Hepatocyte (in vitro differentiated cells): ENCODE measurements at places on chromosomes 7 and 10.

DNA sequence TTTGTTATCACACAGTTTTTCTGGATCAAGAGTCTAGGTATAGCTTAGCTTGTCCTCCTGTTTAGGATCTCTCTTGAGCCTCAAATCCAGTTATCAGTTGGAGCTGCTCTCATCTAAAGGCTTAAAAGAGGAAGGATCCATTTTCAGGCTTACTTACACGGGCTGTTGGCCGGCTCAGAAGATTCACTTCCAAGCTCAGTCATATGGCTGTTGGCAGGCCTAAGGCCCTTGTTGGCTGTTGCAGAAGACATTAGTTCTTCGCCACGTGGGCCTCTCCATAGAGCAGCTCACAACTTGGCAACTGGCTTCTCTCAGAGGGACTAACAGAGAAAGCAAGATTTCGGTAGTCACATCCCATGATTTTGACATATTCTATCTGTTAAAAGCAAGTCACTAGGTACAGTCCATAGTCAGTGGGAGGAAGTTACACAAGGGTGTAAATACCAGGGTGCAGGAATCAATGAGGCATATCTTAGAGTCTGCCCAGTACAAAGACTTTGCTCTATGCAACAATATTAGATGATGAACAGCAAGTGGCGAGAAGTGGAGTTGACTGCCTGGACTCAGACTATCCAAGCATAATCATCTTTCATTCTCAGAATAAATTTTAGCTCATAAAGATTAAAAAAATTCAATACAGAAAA, 280.1 kb upstream of the MBL2 start:
- no peak for DNase-seq

DNA sequence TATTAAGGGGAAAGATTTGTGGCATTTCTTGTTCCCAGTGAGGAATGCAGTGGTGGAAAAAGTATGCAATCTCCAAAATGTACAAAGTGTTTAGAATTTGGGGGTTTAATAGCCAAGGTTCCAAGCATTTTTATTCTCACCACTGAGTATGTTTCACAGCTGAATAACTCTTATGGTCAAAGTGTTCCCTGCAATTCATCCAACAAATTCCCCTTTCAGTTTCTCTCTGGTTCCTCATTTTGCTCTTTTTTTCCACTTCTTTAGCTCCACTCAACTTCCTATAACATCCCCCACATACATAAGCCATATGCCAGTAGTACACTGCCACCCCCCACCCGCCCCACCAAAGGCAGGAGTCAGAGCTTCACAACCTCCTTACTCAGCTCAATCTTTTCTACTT, 4.6 kb downstream of the HECW1 start:
- DNase-seq: no peak

DNA sequence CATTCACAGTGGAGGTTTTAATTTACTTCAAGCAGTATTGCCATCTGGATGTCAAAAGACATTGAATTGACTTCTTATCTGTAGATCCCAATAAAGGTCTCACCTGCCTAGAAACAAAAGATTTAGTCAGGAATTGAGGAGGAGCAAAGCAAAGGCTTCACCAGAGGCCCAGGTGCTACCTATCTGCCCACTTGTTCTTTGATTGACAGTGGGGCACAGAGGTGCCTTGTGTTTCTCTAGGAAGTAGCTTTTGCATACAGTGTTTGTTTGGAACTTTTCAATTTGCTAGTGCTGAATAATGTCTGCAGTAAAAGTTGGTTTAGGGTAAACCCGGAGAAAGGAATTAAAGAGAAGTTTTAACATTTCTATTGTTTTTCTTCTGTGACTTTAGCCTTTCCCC, 40.4 kb downstream of the AUTS2 start:
- no peak for DNase-seq

GRCh38 chr10:100419911-100420449, 42.8 kb upstream of the WNT8B start:
- no peak for DNase-seq

DNA sequence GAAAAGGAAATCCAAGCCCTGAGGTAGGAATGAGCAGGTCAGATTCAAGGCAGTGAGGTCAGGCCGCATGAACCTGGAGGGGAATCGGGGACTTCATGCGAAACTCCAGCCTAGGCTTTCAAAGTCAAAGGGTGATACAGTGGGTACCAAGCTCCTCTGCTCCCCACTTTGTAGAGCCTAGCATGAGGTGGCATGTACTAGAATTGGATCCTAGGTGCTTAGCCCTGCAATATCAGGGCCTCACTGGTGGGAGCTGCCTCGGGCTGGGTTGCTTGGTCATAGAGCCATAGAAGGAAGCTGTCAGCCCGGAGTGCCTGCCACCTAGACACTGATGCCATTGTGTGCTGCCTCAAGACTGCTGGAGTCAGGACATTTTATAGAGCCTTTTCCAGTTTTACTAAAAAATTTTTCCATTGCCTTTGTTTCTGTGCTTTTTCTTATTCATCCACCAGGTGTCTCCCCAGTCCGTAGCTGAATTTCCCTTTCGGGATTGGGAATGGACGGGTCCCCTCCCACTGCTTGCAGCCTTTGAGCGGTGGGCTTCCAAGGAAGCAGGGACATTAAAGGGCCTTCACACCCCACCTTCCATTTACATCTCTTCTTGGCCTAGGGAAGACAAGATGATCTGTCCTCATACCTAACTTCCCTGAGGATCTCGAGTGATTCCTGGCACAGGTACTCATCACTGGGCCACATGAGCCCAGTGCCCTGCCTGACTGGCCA, 5.5 kb upstream of the LZTS2 start:
- peak; percentile 66 for DNase-seq

DNA sequence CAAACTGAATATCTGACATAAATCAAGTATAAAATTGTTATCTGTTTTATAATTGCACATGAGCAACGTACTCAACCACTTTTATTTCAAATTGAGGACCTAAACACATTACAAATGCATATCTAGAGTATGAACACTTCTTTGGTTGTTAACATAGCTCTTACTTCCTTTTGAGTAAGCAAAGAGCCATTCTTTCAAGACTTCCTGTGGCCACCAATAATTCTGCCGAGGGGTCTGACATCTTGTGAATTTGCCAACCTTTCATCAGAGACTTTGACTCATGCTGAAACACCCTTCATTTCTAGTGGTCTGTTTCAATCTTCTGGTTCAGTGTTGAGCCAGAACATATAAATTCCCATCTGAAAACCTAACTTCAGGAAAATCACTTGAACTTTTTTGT, 59.4 kb downstream of the CDK14 start:
- no peak for DNase-seq

- DNase-seq: no peak
Measured at GRCh38 chr7:128928159-128928813, 9.4 kb upstream of the IRF5 start.

GRCh38 chr7:70659263-70659662, 472.7 kb upstream of the GALNT17 start:
- no peak for DNase-seq

DNA sequence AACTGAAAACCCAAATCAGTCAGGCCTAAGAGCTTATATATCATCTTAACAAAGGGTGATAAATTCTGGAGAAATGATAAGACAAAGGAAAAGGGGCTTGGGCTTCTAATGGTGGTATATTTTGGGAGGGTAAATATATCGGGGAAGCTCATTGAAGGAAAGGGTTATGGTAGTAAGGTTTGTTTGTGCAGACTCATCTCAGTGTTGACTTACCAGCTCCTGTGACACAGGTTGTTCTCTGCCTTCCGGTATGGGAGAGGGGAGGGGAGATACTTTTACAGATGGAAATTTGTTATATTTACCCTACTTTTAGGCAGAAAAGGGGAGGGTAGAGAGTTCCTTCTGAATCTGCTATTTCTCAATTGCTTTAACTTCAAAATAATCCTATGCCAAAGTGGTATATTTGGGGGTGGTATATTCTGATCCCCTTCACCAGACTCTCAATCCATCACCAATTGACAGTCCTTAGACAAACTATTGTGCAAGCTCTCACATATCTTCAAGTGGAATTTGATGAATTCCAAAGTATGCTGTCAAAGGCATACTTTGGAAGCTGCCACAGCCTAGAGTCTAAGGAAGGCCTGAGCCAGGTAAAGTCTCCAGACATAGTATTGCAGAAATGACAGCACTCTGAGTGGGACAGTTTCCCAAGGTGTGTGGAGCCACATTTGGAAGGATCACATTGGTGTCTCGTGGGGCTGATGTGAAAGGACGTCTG, 13.3 kb upstream of the PAPSS2 start:
- DNase-seq: no peak

GRCh38 chr10:75538144-75538543, 106.7 kb downstream of the LRMDA start:
- DNase-seq: no peak

GRCh38 chr7:6011541-6011940, 2.5 kb downstream of the AIMP2 start:
- no peak for DNase-seq

GRCh38 chr10:8392216-8392615, 337.7 kb downstream of the GATA3 start:
- no peak for DNase-seq

DNA sequence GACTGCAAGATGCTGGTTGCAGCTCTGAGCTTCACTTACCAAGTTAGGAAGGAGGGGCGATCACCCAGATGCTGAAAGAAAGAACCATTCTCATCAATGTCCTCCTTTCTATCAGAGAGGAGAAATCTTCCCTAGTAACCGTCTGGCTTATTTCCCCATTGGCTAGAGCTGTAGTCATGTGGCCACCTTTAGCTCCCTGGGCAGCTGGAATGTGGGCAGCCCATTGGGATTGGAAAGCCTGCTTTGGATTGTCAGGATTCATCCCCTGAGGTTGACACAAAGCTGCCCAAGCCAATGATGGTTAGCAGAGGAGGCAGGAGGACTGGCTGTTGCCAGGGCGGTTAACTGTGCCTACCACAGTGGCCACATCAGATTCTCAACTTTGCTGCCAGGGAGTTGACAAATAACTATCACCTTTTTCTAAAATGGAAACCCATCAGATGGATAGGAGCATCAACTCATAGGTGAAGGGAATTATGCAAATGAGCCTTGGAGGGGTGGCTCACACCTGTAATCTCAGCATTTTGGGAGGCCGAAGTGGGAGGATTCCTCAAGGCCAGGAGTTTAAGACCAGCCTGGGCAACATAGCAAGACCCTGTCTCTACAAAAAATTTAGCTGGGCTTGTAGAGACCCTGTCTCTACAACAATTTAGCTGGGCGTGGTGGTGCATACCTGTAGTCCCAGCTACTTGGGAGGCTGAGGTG, 206.4 kb upstream of the GALNT17 start:
- no peak for DNase-seq

DNA sequence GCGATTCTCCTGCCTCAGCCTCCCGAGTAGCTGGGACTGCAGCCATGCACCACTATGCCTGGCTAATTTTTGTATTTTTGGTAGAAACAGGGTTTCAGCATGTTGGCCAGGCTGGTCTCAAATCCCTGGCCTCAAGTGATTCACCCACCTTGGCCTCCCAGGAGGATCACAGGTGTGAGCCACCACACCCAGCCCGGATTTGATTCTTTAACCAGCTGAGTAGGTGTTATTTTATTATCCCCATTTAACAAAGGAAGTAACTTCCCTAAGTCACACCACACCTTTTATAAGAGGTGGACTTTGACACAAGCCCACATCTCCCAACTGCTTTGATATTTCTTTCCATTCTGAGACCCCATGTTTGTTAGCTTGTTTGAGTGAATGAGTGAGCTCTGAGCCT, 25.0 kb downstream of the SLC25A28 start:
- DNase-seq: no peak

GRCh38 chr10:667602-668143, 21.8 kb downstream of the DIP2C start:
- DNase-seq: no peak

- DNase-seq: no peak
Measured at GRCh38 chr7:39667341-39667923, 44.1 kb downstream of the RALA start.

GRCh38 chr7:17994079-17994850, 33.4 kb downstream of the PRPS1L1 start:
- DNase-seq: no peak

DNA sequence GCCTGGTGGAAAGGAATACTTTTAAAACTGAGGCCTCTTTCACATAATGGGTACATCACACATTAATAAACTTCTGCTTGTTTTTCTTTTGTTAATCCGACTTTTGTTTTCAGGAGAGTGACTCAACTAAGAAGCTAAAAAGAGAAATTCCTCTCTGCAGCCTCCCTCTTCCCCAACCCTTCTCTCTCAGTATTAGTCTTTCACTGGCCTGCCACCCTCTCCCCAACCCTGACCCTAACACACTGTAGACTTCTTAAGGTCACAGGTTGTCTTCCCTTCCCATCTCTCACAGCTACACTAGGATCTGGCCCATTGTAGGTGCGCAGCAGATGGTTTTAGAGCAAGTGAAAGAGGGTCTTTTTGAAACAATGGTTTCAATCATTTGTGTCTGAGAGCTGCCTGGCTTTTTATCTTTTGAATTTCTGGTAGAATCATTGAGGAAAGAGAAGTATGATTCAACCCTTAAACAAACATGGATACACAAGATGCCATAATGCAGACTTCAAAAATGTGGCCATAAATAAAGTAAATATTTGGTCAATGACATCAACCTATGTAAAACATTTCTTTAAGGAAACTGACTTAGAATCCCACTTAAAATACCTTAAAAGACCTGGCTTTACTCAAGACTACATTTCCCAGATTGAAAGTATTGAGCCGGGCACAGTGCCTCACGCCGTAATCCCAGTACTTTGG, 17.9 kb upstream of the FFAR4 start:
- DNase-seq: peak; percentile 32

DNA sequence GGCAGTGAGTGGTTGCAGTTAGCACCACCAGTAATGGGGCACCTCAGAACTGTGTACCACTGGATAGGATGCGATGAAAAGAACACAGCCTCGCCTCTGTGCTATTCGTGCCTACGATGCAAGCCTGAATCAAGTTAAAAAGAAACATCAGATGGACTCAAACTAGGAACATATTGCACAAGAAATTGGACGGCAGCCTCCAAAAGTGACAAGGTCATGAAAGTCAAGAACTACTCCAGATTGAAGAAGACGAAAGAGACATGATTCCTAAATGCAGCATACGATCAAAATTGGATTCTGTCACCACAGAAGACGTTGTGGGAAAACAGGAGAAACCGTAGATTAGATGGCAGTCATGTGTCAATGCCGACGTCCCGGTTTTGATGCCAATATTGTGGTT, 648.1 kb upstream of the FOXK1 start:
- DNase-seq: no peak

- DNase-seq: peak; percentile 71
Measured at GRCh38 chr7:42843205-42843800, 68.6 kb downstream of the C7orf25 start.
